Activated T-helper 2 cell treated with anti-CD3 and anti-CD28 coated beads, Interferon-gamma antibody, Interleukin-2, Interleukin-4, amounts not matched to agents 10 μg/mL and 5 μg/mL and 100 μg/mL, durations not matched to agents 14 hours and 24 hours and 36 hours (primary cell): ENCODE measurements at places on chromosomes 16 and 17. TPM values are rescaled to one million over a fixed set of nuclear protein-coding genes. Genes with fewer than 3 reads are reported as not detected.
A peak's percentile ranks its signal among the peaks of the same experiment; 100 is the strongest.

Gene CCL15
- total RNA-seq: not detected in 2 replicates

Gene PNMT
- not detected in 2 replicates for total RNA-seq

Gene LYZL6
- total RNA-seq: not detected in 2 replicates

Gene CACNA1H
- 0.09 TPM in 2 replicates for total RNA-seq

- H3K27me3 ChIP-seq: no peaks in the 10 kb centered on the region
- H3K36me3 ChIP-seq: no peaks in the 10 kb centered on the region
- no peak for DNase-seq
- H3K27ac ChIP-seq: no peak overlapping the region
- peaks cover 3% of the 10 kb centered on the region for H3K4me1 ChIP-seq
Observed at GRCh38 chr16:58057784-58058183, 32.2 kb downstream of the MMP15 start.

DNA sequence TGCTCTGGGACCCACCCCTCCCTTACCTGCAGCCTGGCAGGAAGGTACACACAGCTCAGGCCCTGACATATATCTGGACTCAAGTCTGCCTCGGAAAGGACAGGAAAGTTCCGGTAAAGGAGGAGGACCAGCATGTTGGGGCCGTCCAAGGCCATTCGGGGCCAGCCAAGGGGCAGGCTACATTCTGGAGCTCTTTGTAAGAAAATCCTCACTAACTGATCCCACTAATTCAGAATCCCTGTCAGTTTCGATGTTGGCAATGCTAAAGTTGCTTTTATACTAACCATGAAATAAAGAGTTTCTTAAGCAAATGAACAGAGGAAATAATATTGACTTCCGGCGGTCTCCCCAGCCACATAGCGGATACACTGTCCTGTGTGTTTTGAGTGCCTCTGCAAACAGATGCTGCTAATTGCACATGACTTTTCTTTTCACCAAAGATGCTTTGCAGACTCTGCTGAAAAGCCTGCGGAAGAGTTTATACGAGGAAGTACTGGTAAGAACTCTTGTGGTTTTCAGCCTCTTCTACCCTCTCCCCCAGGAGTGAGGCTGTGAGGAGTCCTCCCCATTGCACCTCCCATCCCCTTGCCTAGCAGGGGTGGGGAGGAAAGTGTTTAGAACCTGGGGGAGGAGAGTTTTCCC lies 54.8 kb downstream of the PLXDC1 start:
- peaks cover 46% of the 10 kb centered on the region for H3K4me1 ChIP-seq
- H3K27me3 ChIP-seq: peaks cover 9% of the 10 kb centered on the region
- peak; percentile 26 for DNase-seq
- no peaks in the 10 kb centered on the region for H3K36me3 ChIP-seq
- H3K4me3 ChIP-seq: peak overlapping the region; percentile 23

DNA sequence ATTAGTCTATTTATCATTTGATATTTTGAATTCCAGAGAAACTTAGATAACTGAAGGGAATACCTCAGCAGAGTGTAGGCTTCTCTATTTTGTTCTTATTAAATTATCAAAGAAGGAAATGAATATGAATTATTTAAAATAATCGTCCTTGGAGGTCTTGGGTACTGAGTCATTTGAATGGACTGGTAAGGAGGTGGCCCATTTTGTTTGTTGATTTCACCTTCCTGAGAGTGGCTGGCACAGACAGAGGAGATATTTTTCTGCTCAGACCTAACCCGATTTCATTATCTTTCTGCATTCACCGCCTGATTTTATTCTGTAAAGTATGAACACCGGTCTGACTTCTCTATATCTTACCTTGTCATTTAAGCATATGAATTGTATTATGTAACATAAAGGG lies 88.0 kb downstream of the USP22 start:
- H3K27me3 ChIP-seq: peaks cover 16% of the 10 kb centered on the region
- H3K4me3 ChIP-seq: no peak overlapping the region

DNA sequence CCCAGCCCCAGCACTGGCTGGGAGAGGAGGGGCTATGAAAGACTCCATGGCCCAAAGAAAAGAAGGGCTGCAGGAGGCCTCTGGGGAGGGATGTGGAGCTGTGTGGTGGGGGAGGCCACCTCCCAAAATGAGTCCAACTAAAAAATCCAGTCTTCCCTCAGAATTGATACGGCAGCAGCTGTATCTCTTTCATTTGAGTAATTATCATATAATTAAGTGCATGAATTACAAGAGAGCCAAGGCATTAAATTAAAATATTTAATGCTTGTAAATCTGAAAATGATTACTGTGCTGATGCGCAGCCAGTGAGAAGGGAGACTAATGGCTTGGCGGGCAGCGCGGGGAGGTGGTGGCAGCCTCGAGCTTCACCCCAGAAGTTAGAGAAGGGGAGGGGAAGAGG lies 192.8 kb downstream of the C16orf78 start:
- H3K27ac ChIP-seq: no peak overlapping the region
- DNase-seq: no peak
- no peak overlapping the region for H3K4me3 ChIP-seq
- no peaks in the 10 kb centered on the region for H3K36me3 ChIP-seq
- H3K4me1 ChIP-seq: no peaks in the 10 kb centered on the region

GRCh38 chr17:42283241-42284023 lies 4.9 kb upstream of the STAT5A start:
- no peak for DNase-seq
- H3K27ac ChIP-seq: no peak overlapping the region
- H3K36me3 ChIP-seq: peaks cover 31% of the 10 kb centered on the region
- no peaks in the 10 kb centered on the region for H3K27me3 ChIP-seq
- peaks cover 25% of the 10 kb centered on the region for H3K4me1 ChIP-seq

DNA sequence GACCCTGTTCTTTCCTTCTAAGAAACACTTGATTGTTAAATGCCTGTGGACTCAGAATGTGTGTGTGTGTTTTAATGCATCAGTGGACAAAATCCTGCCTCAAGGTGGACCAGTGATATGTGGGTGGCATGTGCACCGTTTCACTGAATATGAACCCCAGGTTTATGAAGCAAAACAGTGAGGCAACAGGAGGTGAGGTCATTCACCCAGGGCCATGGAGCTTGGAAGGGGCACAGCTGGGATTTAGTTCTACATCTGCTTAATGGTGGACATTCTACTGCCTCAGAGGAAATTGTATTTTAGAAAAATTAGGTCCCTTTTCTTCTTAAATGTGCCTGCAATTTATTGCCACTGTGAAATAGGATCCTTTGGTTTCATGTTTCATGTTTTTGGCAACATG lies 549.5 kb upstream of the EEF2KMT start:
- no peaks in the 10 kb centered on the region for H3K4me1 ChIP-seq
- no peaks in the 10 kb centered on the region for H3K27me3 ChIP-seq
- no peak overlapping the region for H3K4me3 ChIP-seq
- DNase-seq: no peak
- no peaks in the 10 kb centered on the region for H3K36me3 ChIP-seq
- no peak overlapping the region for H3K27ac ChIP-seq

GRCh38 chr17:65261682-65262636 lies 124.8 kb downstream of the RGS9 start:
- DNase-seq: no peak
- H3K4me1 ChIP-seq: peaks cover 41% of the 10 kb centered on the region
- H3K27ac ChIP-seq: no peak overlapping the region
- H3K4me3 ChIP-seq: peak overlapping the region; percentile 20
- H3K27me3 ChIP-seq: peaks cover 8% of the 10 kb centered on the region
- peaks cover 9% of the 10 kb centered on the region for H3K36me3 ChIP-seq

- no peak overlapping the region for H3K4me3 ChIP-seq
- H3K4me1 ChIP-seq: no peaks in the 10 kb centered on the region
- DNase-seq: no peak
- H3K27me3 ChIP-seq: peaks cover 4% of the 10 kb centered on the region
- no peak overlapping the region for H3K27ac ChIP-seq
Observed at GRCh38 chr16:27980076-27980775, 83.3 kb downstream of the GSG1L start.

DNA sequence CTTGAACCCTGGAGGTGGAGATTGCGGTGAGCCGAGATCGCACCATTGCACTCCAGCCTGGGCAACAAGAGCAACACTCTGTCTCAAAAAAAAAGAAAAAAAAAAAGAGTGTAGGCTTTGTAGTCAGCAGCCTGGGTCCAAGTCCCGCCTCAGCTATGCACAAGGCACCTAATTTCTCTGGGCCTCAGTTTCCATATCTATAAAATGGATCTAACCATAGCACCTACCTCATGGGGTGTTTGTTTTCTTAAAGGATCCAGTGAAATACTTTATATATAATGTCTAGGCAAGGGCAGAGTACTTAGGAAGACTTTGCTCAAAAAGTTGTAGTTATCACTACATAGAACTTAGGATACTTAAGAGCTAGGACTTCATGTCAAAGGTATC lies 45.4 kb upstream of the NFAT5 start:
- DNase-seq: no peak
- peaks cover 26% of the 10 kb centered on the region for H3K4me1 ChIP-seq
- H3K4me3 ChIP-seq: no peak overlapping the region
- no peaks in the 10 kb centered on the region for H3K27me3 ChIP-seq
- peak overlapping the region; percentile 75 for H3K27ac ChIP-seq
- no peaks in the 10 kb centered on the region for H3K36me3 ChIP-seq

DNA sequence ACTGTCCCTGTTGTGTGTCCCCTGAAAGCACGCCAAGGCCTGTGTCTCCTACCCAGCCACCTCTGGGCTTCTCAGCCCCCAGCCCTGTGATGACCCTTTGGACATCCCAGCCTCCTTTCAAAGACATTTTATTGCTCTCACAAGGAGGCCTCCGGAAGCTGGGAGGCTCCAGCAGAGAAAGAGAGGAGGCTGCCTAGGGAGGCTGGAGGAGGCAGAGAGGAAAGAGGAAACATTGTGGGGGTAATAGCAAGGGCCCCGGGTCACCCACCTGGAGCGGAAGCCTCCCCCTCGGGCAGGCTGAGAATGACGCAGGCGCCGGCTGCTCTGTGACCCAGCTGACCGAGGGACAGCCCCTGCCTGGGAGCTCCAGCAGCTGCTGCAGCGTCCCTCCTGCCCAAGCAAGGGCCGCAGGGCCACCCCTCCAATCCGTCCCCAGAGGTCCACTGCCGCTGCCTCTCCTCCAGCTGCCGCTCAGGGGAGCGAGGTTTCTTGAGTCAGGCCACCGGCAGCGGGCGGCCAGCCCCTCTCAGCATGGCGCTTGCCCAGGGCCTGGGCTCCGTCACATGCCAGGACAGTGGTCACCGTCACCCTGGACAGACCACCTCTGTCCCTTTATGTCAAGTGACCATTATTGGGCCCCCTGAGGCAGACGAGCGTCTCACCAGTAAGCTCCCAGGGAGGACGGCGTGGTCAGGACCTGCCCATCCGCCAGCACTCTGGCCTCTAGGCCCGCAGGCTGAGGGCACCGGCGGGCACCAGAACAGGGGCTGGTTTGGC lies 29.3 kb downstream of the ACTG1 start:
- peaks cover 28% of the 10 kb centered on the region for H3K27me3 ChIP-seq
- H3K4me3 ChIP-seq: peak overlapping the region; percentile 13

- peaks cover 26% of the 10 kb centered on the region for H3K36me3 ChIP-seq
- no peaks in the 10 kb centered on the region for H3K27me3 ChIP-seq
- H3K27ac ChIP-seq: no peak overlapping the region
- DNase-seq: no peak
Observed at GRCh38 chr16:48361540-48362144, 23.6 kb downstream of the SIAH1 start.

GRCh38 chr17:65966072-65966695 lies 225.7 kb downstream of the CEP112 start:
- no peak for DNase-seq
- no peak overlapping the region for H3K27ac ChIP-seq
- H3K36me3 ChIP-seq: no peaks in the 10 kb centered on the region
- H3K4me1 ChIP-seq: no peaks in the 10 kb centered on the region
- H3K4me3 ChIP-seq: no peak overlapping the region
- peaks cover 2% of the 10 kb centered on the region for H3K27me3 ChIP-seq

DNA sequence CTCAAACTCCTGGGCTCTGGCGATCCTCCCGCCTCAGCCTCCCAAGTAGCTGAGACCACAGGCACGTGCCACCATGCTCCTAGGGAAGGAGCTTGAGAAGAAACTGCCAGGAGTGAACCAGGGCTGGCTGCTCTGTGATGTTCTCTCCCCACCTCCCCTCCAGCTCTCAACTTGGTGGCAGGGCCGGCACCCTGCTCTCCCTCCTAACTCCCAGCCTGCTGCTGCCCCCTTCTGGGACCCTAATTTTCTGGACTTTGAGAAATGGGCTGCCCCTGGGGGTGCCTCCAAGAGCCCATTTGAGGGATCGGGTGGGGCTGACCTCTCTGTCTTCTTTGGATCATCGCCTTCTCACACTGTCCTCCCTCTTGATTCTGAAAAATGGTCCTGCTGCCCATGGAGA lies 14.9 kb upstream of the STAT3 start:
- H3K4me3 ChIP-seq: no peak overlapping the region
- no peaks in the 10 kb centered on the region for H3K27me3 ChIP-seq
- H3K4me1 ChIP-seq: peaks cover 21% of the 10 kb centered on the region
- H3K27ac ChIP-seq: no peak overlapping the region
- DNase-seq: peak; percentile 28

- H3K27me3 ChIP-seq: no peaks in the 10 kb centered on the region
- H3K36me3 ChIP-seq: no peaks in the 10 kb centered on the region
- H3K4me3 ChIP-seq: no peak overlapping the region
- no peak for DNase-seq
- no peaks in the 10 kb centered on the region for H3K4me1 ChIP-seq
Observed at GRCh38 chr16:60279061-60279665, 1545.0 kb upstream of the GOT2 start.
